CD4-positive, CD25-positive, alpha-beta regulatory T cell (primary cell): ENCODE measurements at places on chromosomes 5 and 9.

DNA sequence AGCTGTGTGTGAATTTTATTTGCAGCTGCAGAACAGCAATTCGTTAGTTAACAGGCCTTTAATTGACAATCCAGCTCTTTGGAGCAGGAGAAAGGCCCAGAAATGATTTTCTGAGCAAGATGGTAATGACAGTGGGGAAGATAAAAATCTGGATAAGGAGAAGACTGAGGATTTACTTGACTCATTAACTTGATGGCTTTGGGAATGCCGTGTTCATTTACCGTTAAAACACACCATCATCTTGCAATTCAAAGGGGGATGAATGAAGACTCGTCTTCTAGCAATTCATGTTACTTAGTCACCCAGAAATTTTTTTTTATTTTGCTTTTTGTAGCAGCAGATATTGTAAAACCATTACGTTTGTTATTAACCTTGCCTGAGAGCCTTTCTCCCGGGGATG, 52.0 kb downstream of the PTTG1 start:
- DNase-seq, result no peak

DNA sequence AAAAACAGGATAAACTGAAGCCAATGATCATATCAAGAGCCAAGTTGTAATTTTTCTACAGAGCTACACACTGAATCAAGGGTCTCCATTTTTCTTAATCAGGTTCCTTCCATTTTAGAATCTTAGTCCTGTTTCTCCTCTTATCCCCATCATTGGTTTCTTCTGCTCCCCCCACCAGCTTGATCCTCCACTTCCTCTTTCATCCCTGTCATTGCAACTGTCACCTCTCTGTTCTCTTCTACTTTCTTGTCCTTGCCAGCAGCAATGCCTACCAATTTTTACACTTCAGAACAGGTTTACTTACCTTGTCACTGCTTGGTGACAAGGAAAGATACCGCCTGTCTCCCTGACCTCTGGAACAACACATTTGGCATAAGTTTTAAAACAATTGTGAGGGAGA, 97.3 kb downstream of the CFAP90 start:
- DNase-seq, result no peak

- no peak for DNase-seq
Observed at GRCh38 chr5:80881726-80882125, 78.4 kb upstream of the RASGRF2 start.

GRCh38 chr5:175741556-175741955, 83.7 kb downstream of the HRH2 start:
- no peak for DNase-seq

DNA sequence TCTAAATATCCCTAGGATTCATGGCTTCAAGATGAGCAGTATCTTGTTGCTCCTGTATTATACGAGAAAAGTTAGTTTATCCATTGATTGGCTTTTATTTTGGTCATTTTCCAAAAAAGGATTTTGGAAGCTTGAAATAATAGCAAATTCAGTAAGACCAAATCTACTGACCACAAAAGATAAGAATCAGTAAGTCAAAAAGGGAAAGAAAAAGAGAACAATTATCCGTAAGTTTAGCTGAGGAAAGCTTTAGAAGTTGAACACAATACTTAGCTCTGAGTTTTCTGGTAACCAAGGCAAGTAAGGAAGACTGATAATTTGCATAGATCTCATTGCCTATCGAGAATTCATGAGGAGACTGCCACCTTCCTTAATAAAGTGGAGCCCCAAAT, 9.1 kb downstream of the TGFBR1 start:
- no peak for DNase-seq

DNA sequence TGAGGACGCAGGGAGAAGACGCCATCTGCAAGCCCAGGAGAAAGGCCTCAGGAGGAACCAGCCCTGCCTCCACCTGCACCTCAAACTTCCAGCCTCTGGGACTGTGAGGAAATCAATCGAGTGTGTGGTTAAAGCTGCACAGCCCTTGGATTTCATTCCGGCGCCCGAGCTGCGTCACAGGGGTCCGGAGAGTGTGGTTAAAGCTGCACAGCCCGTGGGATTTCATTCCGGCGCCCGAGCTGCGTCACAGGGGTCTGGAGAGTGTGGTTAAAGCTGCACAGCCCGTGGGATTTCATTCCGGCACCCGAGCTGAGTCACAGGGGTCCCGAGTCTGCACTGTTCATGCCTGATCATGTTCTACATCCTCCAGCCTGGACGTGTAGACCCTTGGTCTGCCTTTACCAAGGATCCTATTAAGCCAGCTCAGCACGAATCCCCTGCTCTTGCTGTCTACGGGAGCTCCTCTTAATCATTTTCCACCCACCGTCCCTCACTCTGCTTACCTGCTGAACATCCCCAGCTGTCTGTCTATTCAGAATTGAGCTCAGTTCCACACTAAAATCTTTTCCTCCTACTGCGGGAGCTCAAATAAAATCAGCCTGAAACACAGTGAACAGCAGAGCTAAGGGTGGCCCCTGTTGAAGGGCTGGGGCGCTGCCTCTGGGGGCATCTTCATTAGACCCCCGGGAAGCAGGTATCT, 73.0 kb upstream of the OLFM1 start:
- DNase-seq, result no peak

- DNase-seq, result no peak
Observed at GRCh38 chr5:159330131-159330800, at the start of gene IL12B. Gene IL12B, minus strand, starts transcription at chr5:159330487. Its CDS starts 3,705 bp downstream, at chr5:159326782.

DNA sequence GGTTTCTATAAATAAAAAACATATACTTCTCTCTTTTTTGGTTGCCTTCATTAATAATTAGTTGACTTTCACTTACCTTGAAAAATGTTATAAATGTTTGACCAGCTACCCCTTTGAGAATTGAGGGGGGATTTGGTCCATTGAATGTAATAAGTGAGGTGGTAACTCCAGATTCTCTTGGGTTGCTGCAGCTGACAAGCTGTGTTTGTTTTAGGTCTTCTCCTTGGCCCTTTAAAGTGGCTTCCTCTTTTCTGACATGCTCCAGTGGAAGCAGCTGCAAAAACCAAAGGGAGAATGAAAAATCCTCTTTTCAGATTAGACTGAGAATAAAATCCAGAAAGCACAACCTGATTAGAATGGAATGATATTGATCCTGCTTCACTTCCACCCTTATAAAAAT, 410.5 kb downstream of the TMEM38B start:
- no peak for DNase-seq

- no peak for DNase-seq
Observed at GRCh38 chr9:18006591-18006990, 427.7 kb downstream of the SH3GL2 start.

DNA sequence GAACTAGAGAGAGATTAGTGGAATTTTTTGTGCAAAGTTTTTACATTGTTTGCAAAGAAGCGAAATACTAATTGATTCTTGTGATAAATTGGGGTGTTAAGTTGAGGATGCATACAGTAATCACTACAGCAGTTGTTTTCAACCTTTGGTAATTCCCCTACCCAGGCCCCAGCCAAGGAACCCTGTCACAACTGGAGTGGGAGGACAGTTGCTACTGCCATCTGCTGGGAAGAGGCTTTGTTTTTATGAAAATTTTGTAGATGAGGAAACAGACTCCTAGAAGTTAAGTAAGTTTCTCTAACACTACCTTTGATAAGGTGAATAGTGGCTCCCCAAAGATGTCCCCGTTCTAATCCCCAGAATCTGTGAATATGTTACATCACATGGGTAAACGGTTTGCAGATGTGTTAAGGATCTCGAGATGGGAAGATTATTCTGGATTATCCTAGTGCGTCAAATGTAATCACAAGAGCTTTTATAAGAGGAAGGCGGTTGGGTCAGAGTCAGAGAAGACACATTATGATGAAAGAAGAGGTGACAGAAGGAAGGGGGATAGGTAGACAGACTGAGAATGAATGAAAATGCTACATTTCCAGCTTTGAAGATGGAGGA, 34.0 kb upstream of the PPP1R2B start:
- no peak for DNase-seq

DNA sequence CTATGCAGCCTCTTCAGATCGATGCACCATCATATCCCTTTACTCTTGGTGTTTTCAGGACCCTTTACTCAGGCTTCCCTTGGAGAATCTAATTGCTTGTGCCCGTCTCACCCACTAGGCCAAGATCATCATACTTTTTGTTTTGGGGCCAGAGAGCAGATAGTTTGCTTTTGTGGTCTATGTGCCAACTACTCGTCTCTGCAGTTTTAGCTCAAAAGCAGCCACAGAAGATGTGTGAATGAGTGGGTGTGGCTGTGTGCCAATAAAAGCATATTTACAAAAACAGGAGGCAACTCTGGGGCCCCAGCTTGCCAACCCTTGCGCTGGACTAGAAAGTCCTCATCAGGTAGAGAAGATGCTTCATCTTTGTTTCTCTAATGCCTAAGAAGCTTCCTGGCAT, 216.8 kb downstream of the SEMA5A start:
- DNase-seq, result no peak

DNA sequence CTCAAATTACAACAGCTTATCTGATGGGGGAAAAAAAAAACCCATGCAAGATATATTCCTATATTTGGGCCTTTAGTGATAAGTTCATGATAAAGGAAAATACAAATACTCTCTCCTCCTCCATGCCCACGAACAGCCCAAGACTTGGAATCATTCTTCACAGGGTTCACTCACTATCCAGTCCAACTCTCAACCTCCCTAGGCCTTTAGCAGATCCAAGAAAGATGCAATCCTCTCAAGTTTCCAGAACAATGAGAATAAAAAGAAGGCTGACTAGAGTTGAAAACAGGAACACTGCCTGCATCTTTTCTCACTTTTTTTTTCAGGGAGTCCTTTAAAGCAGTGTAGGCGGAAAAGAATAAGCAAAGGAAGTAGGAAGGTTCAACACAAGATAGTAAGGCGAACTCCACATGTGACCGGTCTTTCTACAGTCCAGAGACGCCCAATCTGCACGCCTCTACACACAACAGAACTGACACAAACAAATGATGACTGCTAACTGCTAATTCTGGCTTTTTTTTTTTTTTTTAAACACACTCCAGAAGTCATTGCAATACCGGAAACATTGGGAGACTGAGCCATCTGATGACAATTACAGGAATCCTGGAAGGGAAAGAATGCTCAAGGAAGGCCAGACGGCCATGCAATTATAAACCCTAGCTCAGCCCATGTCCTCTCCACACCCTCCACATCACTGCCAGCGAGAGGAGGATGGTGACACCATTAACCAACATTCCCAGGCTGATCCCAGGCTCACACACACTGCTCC, 75.4 kb downstream of the BNC2 start:
- no peak for DNase-seq

DNA sequence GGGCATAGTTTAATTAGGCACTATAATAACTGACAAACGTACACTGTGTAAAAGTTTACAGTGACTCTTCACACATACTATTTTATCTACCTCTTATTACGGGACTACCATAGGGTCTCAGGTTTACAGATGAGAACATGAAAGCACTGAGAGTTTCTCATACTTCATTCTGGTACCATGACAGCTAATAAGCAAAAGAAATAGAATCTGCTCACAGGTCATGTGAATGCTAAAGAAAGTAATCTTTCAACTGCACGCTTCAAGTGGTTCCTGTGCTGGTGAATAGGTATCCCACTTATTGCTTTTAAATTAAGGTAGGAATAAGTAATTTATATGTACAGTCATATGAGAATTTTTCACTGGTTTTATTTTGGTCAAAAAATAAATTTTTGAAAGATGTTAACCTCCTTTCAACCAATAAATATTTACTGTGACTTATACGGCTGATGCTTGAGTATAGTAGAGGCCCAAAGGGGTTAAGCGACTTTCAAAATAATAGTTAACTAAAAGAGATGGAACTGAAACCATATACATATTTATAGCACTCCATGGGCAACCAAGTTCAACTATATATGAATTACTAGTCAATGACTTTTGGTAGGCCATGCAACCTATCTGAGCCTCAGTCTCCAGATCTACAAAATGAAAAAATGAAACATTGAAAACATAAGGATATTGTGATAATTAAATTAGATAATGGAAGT, 8.1 kb downstream of the CDKN2A start:
- DNase-seq, result no peak

- DNase-seq, result no peak
Observed at GRCh38 chr5:69105996-69106906, 12.4 kb downstream of the SLC30A5 start.

DNA sequence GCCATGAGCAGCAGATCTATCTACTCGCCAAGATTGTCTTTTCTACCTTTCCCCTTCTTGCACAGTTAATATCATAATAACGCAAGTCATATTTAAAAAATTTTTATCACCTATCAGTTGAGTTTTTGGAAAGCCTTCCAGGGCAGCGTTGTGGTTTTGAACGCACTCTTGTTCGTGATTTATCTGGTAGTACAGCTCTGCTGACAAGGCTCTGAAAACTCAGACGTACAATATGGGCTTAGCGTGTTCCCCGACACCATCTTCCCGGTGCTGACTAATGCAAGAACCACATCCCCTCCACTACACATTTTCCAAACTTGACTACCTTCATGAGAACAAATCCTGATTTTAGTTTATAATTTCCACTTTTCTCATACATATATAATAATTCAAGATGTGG, 1.6 kb upstream of the NFIL3 start:
- DNase-seq, result no peak

- DNase-seq, result no peak
Observed at GRCh38 chr5:97986069-97986468, 787.4 kb upstream of the RGMB start.

DNA sequence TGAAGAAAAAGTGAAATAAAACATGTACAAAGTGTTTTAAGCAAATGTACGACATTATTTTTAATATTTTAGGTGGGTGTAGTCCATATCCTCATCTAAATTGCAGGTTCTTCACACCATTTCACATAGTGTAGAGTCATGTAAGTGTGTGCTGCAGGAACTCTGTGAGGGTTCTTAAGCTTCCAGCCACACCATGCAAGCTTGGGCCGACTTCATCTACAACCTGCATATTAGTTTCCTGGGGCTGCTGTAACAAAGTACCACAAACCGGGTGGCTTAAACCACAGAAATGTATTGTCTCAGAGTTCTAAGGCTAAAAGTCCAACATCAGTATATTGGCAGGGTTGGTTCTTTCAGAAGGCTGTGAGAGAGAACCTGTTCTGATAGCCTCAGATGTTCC, 10.2 kb downstream of the PAM start:
- no peak for DNase-seq

DNA sequence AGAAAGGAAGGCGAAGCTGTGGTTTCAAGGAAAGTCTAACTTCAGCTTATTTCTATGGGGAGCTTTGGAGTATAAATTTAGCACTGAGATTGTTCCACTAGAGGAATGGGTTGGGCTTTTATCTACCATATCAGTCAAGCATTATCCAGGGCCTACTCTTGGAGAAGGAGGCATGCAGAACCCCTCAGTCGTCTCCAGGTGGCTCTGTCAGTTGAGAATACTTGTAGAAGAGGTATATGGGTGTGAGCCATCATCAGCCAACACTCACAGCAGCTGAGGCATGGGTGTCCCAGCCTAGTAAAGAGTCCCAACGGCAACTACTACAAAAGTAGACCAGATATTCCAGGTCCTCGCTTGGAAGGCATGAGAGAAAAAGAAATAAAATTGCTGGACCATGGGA, 548.5 kb upstream of the GRAMD2B start:
- no peak for DNase-seq

- no peak for DNase-seq
Observed at GRCh38 chr9:89916001-89916597, 311.3 kb downstream of the GADD45G start.

GRCh38 chr9:76355886-76356285, 38.3 kb downstream of the RFK start:
- DNase-seq, result no peak

GRCh38 chr9:136312009-136312375, 8.1 kb upstream of the CCDC187 start:
- no peak for DNase-seq
